ENCODE measurements at places on chromosomes 12 and 14. TPM values are rescaled to one million over a fixed set of nuclear protein-coding genes. Genes with fewer than 3 reads are reported as not detected.

GRCh38 chr12:130783110-130783715 is 55.8 kb downstream of the STX2 start:
- no peak for DNase-seq

DNA sequence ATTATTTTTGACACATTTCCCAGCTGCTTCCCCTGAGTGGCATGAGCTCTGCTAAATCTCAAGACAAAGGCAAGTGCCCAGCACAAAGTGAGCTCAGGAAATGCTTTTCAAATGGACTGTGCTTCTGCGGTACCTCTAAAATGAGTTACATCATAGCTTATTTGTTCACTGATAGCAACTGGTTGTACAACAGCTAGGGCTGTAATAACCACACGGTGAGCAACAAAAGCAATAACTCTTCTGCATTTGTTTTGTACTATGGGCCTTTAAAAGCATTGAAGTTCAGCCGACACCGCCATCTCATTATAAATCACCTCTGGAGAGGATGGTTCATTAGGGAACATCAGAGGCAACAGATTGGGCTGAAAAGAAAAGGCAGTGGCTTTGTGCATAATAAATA is 475.0 kb downstream of the GLT1D1 start:
- DNase-seq: no peak

DNA sequence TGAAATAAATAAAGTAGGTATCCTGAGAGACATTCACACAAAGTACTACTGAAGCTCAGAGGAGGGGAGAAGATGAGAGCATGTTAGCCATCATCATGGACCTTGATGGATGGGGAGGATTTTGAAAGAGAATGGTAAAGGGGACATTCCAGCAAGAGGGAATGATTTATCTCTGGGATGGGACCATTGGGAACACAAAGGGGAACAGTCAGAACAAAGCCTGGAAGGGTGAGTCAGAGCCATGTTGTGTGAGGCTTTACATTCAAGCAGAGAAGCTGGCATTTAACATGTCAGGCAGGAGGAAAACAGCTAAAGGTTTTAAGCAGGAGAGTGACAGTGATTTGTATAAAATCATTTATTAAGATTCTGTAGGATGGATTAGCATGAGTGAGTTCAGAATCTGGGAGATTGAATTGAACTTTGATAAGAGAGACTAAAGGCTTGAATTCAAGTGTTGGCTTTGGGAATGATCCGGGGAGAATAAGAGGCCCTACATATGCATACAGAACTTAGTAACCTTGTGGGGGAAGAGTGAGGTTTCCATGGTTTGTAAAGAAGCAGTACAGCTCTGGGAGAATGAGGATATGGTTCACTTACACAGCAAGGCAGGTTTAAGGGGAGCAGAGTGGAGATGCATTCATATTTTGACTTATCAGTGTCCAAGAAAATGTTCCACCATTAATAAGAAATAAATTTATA is 174.4 kb downstream of the SYT10 start:
- DNase-seq: no peak

GRCh38 chr12:64110864-64111263 is 111.2 kb downstream of the KICS2 start:
- DNase-seq: no peak

- no peak for DNase-seq
Measured at GRCh38 chr12:52312086-52312485, 9.1 kb downstream of the KRT83 start.

Gene GLT8D2
- 51.9 TPM for polyA plus RNA-seq

Gene CCDC184
- 3.0 TPM for polyA plus RNA-seq

Gene FAR2
- 10.5 TPM for polyA plus RNA-seq

Gene PRB2
- not detected for polyA plus RNA-seq

Gene BDKRB2
- polyA plus RNA-seq: 1.1 TPM

Data from forelimb muscle (tissue), 1 donor.